ENCODE measurements at places on chromosomes 7 and 10.

DNA sequence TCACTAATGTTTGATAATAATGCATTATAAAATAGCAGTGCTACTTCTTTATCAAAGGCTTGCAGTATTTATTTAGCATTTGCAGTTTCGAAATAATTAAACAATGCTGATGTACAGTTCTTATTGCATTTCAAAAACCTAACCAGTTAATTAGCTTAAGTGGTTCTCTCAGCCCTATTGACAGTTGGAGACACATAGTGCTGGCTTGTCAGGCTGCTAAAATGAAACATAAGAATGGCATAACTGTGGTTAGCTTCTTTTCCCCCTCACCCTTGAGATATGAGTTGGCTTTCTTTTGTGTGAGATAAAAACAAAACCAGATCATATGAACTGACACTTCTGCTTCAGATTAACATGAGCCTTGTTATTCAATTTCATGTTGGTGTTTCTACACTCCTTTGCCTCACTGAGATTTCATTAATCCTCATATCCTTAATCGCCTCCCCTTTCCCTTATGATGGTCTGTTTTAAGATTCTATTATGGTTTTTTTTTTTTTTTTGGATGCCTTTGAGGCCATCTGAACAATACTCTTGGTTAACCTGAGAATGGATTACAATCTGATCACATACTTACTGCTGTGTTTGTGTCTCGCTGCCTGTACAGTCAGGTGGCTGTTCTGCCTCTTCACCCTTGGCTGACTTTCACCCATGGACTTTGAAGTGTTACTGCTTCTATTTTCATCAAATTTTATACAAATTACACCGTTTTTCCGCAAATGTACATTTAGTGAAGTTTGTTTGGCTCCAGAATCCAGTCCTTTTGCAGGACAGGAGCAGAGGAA lies 108.0 kb downstream of the SDK1 start:
- DNase-seq, result no peak

DNA sequence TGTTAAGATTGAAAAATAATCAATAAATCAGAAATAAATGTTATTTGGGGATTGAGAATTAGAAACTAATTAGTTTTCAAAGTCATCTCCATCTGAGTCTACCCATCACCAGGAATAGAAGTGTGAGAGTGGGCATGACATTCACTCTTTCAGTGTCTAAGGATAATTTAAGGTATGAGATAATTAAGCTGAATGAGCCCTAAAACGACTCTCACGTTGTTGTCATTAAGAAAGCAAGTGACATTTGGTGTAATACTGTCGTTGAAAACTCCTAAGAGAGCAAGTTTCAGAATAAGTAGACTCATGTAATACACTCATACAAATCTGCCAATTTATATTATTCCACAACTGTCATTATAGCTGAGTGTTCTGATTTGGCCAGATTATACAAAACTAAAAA lies 7.1 kb downstream of the AGMO start:
- no peak for DNase-seq

GRCh38 chr7:120799147-120799546 lies 58.8 kb downstream of the TSPAN12 start:
- DNase-seq, result no peak

- no peak for DNase-seq
These were observed 43.5 kb downstream of the PRKG1 start for GRCh38 chr10:51117794-51118193.

DNA sequence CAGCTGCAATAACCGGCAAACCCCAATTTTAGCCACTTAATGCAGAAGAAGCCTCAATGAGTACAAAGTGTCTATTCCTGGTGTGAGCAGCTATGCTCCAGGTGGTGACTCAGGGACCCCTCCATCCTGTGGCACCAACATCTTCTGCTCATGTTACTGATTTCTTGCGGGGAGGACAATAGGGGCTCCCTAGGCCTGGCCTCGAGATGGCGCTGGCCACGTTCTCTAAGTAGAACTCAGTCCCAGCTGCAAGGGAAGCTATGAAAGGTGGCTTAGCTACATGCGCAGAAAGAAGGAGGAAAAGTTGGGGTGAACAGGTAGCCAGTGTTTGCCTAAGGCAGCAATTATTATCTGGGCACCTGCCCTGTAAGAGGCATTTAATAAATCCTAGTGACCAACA lies 6.6 kb downstream of the GJD4 start:
- no peak for DNase-seq

DNA sequence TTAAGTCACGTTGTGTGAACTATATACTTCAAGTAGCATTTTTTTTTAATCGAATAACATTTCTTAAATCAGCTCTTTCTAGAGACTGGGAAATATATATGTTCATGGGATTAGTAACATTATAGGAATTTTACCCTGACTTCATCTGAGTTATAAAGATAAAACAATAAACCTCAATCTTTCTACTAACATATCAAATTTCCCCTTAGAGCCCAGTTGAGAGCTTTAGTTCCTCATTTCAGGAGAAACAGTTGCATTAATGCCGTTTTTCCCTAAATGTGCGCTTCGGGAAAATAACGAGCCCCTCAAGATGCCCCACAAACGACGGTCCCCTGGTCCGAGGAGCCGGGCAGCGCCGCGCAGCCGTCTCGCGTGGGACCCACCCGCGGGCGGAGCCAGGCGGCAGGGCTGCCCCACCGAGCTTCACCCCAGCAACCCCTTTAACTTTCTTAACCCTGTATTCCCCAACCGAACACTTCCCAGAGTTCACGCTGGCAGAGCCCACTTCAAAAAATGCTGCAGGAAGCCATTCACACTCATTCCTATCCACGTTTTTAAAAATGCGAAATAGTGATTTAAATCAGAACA lies 152.5 kb upstream of the YAE1 start:
- no peak for DNase-seq

DNA sequence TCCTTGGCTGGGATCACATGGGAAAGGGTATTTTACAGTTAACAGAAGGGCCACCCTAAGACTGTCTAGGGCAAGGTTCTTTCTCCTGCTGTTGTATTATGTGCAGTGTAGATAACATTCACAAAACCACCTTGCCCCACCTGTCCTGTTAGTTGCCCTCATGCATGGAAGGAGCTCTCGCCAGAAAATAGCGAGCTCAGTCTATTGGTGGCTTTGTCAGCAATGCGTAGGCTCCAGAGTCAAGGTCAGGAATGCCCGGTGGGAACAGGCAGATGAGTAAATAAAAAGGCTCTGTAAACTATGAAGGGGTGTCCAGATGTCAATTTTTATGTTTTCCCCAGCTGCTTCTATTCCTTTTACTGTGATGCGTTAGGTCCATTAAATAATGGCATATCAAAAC lies 107.1 kb upstream of the WDR11 start:
- no peak for DNase-seq

DNA sequence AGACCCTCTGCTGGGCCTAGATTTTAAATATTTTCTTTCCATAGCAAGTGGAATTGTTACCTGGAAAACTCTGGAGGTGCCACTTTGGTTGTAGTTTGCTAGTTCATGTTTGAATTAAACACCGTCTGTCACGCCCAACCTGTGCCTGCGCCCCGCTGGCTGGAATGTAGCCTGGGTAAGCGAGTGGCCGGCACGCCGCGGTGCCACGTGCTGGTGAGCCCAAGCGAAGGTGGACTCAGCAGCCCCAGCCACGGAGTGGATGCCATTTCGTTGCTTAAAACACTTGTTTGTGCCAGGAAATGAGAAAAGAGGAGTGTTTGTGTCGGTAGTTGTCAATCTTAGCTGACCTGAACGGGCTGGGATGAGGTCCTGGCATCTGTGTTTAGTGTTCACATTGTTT lies 2.7 kb downstream of the GET4 start:
- DNase-seq, result no peak

DNA sequence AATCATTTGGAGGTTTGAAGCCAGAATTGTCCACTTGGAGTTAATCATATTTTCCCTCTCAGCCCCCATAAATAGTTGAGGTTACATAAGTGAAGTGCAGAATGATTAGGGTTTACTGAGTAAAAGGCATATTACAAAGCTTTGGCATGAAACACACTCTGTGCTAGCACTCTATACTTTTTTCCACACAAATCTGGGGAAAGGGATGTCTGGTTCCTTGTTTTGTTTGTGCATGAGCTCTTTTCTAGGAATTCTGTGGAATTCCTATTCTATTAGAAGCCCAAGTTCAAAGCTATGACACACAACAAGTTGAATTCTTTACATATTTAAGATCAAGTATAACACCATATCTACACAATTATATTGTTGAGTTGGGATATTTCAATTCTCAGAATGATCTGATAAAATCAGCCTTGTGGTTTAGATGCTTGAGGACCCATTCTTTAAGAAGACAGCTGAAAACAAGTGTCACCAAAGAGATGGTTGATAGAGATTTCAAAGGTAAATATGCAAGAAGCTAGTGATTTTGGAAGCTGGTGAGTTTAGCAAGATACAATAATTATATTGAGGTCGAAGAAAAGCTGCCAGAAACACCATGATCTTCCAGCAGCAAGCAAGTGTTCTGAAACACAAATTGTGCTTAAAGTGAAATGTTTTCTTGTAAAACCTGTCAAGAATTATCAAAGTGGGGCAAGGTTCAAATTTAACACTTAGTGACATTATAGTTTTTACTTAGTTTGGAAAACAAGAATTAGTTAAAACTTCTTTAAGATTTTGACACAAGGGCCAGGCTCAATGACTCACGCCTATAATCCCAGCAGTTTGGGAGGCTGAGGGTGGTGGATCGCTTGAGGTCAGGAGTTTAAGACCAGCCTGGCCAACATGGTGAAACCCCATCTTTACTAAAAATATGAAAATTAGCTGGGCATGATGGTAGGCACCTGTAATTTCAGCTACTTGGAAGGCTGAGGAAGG lies 122.6 kb downstream of the INHBA start:
- DNase-seq, result no peak

- DNase-seq, result no peak
These were observed 101.2 kb downstream of the KIAA1217 start for GRCh38 chr10:24310104-24310503.

DNA sequence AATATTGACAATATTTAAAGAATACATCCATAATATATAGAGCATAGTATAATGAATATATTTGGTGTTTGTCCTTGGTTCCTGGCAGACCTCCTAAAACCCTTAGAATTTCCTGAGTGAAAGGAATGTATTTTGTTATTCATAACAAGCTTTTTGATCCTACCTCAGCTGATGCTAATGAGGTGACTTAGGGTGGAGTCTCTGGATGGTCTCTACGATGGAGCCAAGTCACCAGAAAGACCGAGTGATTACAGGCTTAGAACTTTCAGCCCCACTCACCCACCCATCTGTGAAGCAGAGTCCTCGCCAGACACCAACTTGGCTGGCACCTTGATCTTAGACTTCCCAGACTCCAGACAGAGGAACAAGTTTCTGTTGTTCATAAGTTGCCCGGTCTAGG lies 35.9 kb downstream of the UPF2 start:
- no peak for DNase-seq

DNA sequence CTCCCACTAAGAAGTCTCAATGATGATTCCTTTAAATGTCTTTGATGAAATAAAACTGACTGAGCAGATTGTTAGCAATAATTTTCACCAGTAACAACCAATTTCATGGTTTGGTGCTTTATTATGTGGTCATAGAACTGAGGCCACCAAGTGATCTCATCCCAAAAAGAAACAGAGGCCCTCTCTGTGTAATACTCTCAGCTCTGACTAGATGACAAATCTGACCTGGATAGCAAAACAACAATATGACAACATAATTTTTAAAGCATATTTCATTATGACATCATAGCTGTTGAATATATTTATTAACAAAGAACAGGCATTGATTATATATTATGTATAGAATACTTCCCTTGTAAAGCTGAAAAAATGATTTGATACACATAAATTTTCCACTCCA lies 5.9 kb downstream of the SEMA3E start:
- DNase-seq, result no peak

DNA sequence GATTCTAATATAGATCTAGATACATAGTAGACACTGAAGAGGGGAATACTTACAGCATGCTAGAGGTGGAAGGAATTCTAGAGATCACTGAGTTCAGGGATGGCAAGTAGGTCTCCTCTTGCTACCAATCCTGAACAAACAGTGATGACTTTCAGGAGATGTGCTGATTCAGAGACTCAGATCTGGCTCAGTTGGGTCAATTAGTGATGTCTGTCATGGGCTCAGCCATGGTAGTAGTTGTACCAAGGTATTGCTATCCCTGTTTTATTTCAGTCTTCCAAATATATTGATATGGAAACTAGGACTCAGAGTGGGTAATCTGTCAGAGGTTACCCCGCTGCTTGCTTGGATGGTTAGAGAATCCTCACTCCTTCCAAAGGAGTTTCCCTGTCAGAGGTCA lies 38.5 kb downstream of the UNC5B start:
- DNase-seq, result no peak

DNA sequence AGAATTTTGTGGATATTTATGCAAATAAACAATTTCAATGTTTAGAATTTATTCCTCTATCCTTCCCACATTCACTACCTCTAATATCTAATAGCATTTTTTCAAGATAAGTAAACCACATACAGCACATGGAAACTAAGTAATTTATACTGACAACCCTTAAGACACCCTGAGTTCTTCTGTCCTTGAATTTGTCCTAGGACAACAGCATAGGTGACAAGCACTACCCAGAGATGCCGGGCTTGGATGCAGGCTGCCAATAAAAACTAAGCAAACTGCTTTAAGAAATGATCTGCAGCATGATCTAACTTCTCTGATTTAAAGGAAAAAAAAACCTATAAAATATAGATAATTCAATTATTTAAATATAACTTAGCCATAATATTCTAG lies 22.7 kb downstream of the NT5C3A start:
- no peak for DNase-seq

- DNase-seq, result no peak
These were observed 1.2 kb upstream of the CCDC6 start for GRCh38 chr10:59907537-59907917.

- no peak for DNase-seq
These were observed 16.2 kb downstream of the MACC1 start for GRCh38 chr7:20200971-20201370.

- DNase-seq, result no peak
These were observed 982 bp downstream of the COBL start for GRCh38 chr7:51315393-51316261.

DNA sequence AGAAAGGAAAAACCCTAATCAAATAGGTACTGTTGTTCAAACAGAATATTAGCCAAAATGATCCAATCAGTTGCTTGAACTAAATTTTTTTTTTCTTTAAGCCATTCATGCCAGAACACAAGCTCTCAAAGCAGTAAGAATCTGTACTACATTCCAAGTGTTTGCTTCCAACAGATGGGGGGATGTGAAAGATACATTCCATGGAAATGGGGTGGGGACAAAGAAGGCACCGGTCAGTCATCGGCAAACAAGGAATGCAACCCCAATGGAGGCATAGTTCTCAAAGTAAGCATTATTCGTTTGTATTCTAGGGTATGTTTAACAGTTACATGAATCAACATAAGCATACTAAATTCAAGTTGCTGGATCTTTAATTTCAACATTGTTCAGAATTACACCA lies 32.5 kb downstream of the C10orf143 start:
- no peak for DNase-seq

GRCh38 chr7:107972941-107973376 lies 30.0 kb downstream of the LAMB1 start:
- no peak for DNase-seq

GRCh38 chr7:150384406-150385301 lies 5.5 kb downstream of the ZNF775 start:
- no peak for DNase-seq

Data from activated gamma-delta T cell treated with anti-CD3 and anti-CD28 coated beads, Interleukin-2, amount 50 U/mL, for 16 hours (primary cell).